Cardiac septum (tissue), 1 donor: ENCODE measurements at places on chromosomes 3 and 15. TPM values are rescaled to one million over a fixed set of nuclear protein-coding genes. Genes with fewer than 3 reads are reported as not detected.

DNA sequence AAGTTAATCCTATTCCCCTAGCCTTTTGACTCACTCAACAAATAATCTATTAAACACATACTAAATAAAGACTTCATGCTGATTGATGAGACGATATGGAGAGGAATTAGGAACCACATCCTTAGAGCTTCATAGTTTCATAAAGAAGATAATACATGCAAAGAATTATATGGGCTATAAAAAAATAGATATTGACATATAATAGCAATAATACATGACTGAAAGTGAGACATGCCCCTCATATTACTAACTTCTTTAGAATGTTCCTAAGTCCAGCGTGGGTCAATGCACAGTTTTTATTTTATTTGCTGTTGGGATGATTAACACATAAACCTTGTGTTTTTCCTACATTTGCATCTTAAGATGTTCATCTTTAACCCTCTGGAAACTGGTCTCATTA lies 32.2 kb downstream of the SUCNR1 start:
- no peak for DNase-seq

DNA sequence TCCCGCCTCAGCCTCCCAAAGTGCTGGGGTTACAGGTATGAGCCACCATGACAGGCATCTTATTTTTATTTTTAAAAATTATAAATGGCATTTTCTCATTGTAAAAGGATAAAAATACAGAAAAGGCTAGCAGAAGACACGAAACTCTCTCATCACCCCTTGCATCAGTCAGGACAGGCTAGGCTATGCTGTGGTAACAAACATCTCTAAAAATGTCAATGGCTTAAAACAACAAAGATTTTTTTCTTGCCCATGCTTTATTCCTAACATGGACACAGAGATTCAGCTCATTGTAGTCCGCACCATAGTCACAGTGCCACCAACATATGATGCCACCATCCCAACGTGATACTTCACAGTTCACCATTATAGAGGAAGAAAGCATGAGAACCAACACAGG lies 34.0 kb upstream of the SEMA4B start:
- no peak for DNase-seq

GTF2A2 gene
- total RNA-seq, result 105 TPM

RBPMS2 gene
- 242 TPM for total RNA-seq

LTK gene
- total RNA-seq, result 0.65 TPM

MESP2 gene
- 0.19 TPM for total RNA-seq
